Right lung (tissue), 10 donors: ENCODE measurements at places on chromosomes 11 and 22. TPM values are rescaled to one million over a fixed set of nuclear protein-coding genes. Genes with fewer than 3 reads are reported as not detected.

The SPI1 gene
- 4.0 TPM for polyA plus RNA-seq

The CSRP3 gene
- 1.1 TPM for polyA plus RNA-seq

GRCh38 chr11:96741068-96741467 lies 351.3 kb downstream of the JRKL start:
- DNase-seq = no peak

GRCh38 chr22:48431014-48431413 lies 1396.7 kb downstream of the BRD1 start:
- no peak for DNase-seq

- no peak for DNase-seq
These were observed 861.2 kb downstream of the OPCML start for GRCh38 chr11:132670921-132671675.

DNA sequence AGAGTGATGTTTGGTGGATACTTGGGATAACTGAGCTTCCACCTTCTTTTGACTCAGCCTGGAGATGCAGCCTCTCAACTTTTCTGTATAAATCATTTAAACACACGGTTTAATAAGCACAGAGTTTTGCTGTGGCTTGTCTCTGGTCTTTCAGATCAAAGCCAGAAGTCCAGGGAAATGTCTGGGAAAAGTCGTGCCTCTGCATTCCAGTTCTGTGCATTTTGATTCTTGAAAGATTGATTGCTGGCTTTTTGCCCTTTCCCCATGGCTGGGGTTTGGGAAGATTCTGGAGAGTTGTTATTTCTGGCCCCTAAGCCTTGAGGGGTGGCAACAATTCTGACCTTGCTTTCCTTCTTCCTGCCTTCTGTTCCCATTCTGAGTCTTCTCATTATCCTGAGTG lies 154.1 kb downstream of the COMMD9 start:
- DNase-seq = no peak

DNA sequence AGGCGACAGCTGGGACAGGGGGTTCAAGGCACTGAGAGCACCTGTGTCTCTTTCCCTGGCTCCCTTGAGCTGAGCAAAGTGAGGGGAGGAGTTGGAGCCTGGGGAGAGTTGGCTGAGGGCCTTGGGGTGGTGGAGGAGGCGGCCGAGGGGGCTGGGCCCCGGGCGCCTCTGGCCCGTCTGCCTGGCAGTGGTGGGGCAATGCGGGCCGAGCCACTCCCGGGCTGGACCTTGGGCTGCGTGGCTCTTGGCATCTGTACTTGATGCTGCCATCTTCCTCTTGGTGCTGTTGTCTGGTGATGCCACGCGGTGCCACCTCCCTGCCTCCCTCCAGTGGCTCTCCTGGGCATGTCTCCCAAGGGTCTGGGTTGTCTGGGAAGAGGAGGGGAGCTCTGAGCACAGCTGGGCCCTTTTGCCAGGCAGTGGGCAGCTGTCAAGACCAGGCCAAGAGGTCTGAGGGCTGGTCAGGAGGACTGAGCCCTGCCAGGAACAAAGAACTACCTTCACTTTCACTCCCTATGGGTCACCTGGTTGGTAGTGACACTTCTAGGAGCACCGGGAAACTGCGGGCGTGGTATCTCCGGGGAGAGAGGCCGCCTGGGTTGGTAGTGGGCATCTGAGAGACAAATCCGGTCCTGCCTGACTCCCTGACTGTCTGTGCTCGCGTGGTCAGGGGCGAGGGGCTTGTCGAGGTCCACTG lies 1.3 kb downstream of the GRIK4 start:
- DNase-seq = no peak

The SMIM35 gene
- polyA plus RNA-seq = 0.27 TPM

The NPAT gene
- polyA plus RNA-seq = 23.1 TPM

The TMPRSS13 gene
- polyA plus RNA-seq = 11.7 TPM

DNA sequence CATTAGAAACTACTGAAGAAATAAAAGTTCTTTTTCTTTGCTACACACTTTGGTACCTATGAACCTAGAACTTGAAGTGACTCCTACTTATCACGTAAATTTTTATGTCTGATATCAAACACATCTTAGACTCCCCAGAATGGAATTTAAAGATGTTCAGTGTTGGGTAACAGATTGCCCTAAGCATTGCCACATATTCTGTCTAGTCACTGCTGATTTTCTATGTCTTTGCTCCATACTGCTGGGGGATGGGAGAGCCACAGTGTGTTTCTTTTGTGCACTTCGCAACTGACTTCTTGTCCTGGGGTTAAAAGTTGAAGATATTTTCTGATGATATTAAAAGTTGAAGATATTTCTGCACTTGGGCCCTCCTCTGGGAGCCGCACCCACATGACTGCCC lies 19.4 kb upstream of the MYO18B start:
- DNase-seq = no peak

- no peak for DNase-seq
These were observed 396.1 kb downstream of the BRD1 start for GRCh38 chr22:49431551-49431950.

- DNase-seq = no peak
These were observed 5.0 kb upstream of the MRPL11 start for GRCh38 chr11:66443602-66444001.

DNA sequence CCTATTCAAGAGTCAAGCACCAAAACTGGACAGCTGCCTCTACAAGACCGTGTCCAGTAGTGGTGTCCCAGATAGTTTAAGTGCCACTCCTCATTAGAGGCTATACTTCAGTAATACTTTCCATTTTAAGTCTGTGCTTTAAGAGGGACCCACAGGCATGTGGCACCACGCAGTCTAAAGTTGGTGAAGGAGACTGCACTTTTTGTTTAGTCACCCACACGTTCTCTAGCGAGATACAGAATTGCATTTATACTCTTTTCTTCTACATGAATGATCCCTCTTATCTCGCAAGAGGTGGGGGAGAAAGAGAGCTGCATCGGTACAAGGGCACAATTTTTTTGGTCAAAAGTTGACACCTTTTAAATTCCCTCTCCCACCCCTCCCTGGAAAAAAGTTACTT lies 41.5 kb downstream of the DDX6 start:
- no peak for DNase-seq

The PHOX2A gene
- polyA plus RNA-seq = 0.17 TPM

DNA sequence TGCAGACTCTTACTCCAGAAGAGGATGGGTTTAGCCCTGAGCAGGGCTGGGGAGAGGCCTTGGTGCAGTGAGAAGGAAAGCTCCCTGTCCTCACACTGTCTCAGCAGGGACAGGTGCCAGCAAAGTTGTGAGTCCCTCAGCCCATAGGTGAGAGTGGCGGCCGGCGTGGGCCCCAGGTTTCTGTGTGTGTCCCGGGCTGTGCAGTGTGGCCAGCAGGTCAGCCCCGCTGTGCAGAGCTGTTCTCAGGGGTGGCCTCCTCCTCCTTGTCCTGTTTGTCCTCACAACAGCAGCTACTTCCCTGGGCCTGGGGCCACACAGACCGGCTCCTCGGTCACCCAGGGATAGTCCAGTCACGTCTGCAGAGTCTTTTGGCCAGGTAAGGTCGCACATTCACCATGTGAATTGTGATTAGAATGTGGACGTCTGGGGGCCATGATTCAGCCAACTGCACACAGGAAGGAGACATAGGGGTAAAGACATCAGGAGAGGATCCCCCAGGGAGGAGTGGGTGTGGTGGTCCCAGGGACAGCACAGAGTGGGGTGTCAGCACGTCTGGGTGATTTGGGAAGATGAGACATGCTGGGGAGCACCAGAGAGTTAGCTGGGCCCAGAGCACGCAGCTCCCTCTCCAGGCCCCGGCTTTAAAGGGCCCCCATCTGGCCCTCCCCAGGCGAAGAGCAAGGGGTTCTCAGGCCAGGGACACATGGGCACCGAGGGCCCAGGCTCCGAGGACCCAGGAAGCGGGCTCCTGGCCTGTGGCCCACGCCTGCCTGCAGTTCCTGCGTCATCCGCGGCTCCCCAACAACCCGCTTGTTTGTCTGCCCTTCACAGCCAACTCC lies 81.6 kb downstream of the MYEOV start:
- no peak for DNase-seq

GRCh38 chr11:91513734-91514133 lies 710.9 kb upstream of the FAT3 start:
- no peak for DNase-seq

DNA sequence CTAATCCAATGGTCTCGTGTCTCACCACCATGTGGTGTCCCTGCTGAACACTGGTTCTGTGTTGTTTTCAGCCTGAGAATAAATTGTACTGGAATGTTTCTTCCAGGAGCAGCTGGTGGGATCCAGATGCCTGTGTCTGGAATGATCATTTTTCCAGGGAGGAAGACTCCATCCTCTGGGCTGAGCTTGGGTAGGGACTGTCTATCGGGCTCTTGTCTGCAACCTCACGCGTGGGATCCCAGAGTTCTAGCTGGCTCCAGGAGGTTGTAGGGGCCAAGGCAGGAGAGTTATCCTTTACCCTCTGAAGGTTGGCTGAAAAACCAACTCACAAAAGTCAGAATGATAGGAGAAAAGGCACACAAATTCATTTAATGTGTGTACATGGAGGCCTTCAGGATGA lies 144.1 kb upstream of the B3GAT1 start:
- DNase-seq = no peak

GRCh38 chr11:99742501-99742900 lies 721.8 kb downstream of the CNTN5 start:
- DNase-seq = peak; percentile 26

The POGLUT3 gene
- polyA plus RNA-seq = 60.0 TPM

DNA sequence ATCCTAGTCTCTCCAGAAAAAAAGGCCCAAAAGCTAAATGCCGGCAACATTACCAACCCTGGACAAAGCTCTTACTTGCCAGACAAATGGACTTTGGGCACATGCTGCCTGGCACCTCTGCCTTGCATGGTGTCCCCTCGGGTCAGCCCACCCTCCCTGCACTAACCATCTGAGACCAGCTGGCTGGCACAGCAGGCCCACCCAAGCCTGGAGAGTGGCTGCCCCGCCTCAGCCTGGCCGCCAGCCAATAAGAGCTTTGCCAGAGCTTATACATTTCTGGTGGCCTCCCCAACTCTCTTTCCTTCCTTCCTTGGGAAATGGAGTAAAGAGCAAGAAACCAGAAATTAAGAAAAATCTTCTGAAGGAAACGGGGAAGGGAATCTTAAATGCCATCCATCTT lies 24.5 kb downstream of the MCHR1 start:
- DNase-seq = no peak

The OR5L2 gene
- not detected for polyA plus RNA-seq

DNA sequence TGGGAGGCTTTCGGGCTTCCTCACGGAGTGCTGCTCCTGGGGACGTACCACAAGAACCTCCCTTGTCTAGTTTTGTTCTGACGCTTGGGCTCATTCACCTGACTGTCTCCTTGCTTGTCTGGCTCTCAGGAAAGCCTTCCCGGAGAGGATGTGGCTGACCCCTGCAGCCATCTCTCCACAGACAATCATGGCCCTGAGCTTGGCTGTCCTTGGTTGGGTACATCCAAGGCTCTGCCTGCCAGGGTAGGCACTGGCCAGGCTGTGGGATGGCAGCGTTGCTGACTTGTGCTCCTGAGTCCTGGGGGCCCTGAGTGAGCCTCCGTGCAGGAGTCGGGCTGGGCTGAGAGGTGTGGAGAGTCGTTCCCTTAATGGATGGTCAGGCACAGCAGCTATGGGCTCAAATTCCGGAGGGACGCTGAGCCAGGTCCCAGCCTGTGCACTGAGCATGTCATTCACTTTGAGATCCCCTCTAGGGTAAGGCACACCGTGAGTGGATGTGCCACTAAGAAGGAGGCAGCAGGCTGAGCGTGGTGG lies 32.8 kb downstream of the BCR start:
- no peak for DNase-seq

DNA sequence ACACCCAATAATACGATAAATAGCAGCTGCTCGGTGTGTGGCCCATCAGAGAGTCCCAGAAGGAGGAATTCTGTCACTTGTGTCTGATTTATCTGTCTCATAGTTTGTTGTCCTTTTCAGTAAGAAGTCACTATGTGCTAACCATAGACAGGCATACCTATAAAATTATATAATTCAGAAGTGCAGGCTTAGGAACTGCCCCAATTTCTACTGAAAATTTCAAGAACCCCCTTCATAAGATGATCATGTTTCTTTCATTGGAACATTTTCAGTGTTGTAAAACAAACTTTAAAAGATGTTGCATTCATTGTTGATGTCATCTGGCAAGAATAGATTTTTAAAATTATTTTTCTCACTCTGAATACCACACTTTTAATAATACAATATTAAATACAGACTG lies at the start of gene OR2D2:
OR2D2 (minus strand) TSS at position 101 of the 400 bp plus-strand sequence; CDS start at position 101, 0 bp downstream.
- no peak for DNase-seq

DNA sequence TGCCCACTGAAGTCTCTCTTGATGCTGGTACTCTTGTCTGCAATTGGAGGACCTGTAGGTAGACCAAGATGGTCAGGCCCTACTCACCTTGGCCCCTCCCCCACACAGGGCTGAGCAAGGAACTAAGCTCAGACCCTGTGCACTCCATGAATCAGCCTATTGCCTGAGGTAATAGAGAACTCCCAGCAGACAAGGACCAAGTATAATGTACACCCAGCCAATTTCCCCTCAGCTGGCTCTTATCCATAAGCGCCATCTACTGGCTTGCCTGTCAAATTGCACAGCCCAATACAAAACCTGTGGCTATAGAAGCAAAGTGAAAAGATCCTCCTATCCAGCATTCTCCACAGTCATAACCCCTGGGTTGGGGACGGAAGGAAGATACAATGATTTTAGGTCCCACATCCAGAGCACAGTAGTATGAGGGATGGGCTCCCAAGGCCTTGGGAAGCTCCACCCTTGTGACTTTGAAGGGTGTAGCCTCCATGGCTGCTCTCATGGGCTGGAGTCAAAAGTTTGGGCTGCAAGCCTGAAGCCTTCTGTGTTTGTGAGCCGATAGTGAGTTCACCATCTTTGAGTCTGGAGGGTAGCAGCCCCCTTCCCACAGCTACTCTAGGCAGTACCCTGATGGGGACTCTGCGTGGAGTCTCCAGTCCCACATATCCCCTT lies 56.0 kb downstream of the GLYATL2 start:
- peak; percentile 17 for DNase-seq

The MRGPRX3 gene
- polyA plus RNA-seq = not detected

DNA sequence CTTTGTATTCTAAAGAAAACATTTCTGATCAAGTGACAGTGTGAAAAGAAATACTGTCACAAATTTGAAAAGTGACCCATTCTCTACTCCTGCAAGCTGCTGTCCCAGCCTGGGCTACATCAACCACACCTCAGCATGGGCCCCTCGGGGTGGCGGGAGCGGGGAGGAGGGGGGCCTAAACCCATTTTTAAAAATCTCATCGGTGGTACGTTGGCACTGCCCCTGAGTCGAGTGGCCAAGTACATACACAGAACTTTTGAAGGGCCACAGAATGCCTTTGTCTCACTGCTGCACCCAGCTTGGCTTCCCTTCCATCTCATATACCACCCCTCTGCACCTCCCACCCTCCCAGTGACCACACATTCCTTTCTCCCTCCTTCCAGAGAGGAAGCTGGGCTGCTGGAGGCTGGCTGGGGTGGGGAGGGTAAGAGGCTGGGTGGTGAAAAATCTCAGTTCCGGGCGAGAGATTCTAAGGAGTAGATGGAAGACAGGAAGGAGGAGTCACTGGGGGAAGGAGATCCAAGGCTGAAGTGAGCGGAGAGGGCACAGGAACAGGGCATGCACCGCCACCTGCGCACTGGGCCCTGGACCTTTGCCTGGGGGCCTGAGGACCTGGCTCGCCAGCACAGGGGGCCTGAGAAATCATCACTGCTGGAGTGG lies 21.1 kb downstream of the FXYD6 start:
- peak; percentile 52 for DNase-seq

The MS4A8 gene
- polyA plus RNA-seq = 12.0 TPM
